T-helper 1 cell (primary cell): ENCODE measurements at places on chromosomes 5 and 9.

GRCh38 chr5:11230890-11231289 lies 469.9 kb upstream of the DAP start:
- no peak for DNase-seq

DNA sequence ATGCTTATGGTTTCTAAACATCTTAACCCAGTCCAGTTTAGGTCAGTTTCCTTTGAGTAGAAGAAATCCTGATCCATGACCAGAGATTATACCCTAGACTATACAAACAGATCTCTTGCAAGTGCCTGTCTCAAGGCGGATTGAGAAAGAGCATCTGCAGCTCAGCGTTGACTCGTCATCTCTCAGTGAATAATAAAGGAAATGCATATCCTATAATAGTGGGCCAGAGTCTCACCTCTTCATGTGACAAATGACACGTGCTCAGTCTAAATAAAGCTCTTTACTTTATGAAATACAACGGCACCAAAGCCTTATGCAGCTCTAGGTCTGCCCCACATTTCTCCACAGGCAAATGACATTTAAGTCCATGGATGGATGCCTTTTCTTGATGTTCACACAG lies 179.4 kb upstream of the NR3C1 start:
- DNase-seq, result no peak

DNA sequence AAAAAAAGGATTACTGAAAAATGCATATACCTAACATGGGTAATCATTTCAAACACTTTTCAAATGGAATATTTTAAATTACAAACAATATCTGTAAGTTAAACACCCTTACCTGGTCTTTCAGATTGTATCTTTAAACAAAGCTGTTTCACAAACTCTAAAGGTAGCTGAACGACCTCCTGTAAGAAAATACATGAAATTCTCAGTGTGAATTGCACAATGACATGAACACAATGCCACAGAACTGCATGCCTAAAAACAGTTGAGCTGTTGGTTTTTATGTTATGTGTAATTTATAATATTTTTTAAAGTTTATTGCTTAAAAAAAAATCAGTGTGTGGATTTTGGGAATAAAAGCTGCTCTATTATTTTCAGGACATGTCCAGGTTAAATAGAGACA lies 17.5 kb downstream of the IPPK start:
- no peak for DNase-seq

- DNase-seq, result no peak
Measured at GRCh38 chr5:176630681-176631222, 277 bp downstream of the EIF4E1B start.

- no peak for DNase-seq
Measured at GRCh38 chr9:3006851-3007250, 163.0 kb upstream of the PUM3 start.

- no peak for DNase-seq
Measured at GRCh38 chr5:65152131-65152530, 329.6 kb downstream of the ADAMTS6 start.

GRCh38 chr5:89604342-89604741 lies 721.4 kb upstream of the MEF2C start:
- no peak for DNase-seq
